PC-9 (cell line): ENCODE measurements at places on chromosomes 1 and 21. TPM values are rescaled to one million over a fixed set of nuclear protein-coding genes. Genes with fewer than 3 reads are reported as not detected.
A peak's percentile ranks its signal among the peaks of the same experiment; 100 is the strongest.

GRCh38 chr1:55363268-55363667, 148.1 kb upstream of the USP24 start:
- no peak for DNase-seq

DNA sequence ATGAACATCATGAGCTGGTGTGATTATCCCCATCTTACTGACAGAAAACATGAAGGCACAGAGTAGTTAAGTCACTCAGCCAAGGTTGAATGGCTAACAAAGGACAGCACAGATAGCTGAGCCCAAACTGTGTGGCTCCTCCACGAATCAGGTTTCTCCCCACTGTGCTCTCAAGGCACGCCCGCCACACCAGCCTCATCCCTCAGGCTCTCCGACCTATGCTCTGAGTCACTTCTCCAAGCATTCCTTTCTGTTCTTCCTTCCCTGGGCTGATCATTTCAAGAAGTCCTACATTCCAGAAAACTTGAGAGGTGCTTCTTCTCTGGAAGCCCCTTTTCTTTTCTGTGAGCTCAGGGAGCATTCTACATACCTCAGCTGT, 25.3 kb upstream of the SDC3 start:
- DNase-seq, result no peak

DNA sequence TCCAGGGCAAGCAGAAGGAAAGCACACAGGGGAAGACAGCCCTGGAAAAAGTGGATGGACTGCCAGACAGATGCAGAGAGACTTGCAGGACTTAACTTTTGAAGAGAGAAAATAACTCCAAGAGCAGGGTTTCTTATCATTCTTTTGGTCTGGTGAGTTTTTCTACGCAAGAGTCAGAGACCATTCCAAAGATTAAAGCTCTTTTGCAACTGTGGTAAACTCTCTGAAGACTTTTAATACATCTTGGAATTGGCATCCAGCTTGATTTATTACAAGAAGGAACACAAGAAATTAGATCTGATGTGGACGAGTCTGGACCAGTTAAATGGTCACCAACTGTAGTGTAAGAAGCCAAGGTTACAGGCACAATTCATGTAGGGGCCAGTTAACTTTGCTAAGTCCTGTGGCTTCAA, 153.4 kb downstream of the SIPA1L2 start:
- no peak for DNase-seq

GRCh38 chr1:43414634-43415223, 25.0 kb downstream of the SZT2 start:
- DNase-seq, result peak; percentile 65

- DNase-seq, result no peak
Observed at GRCh38 chr1:225613006-225613405, 39.9 kb downstream of the ENAH start.

DNA sequence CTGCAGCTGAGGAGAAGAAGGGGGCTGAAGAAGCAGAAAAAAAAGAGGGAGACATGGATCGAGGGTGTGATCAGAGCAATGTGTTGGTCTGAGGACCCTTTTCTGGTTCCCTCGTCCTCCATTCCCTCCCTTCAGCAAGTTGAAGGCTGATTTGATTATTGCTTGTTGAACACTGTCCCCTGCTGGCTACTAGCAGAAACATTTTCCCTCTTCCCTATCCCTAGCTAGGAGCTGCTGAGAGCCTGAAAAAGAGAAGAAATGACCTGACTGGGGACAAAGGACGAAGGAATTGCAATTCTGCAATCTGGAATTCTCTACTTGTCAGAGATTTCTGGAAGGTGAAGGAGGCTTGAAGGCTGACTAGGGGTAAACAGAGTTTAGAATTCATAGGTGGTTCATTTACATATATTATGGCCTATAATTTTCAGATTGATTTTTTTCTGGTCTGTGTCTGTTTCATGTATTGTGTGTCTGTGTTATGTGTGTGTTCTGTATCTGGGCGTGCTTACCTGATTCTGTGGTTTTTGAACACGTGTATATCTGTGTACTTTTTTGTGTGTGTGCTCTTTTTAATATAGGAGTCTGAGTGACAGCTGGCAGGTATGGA, 9.8 kb downstream of the NHLH1 start:
- peak; percentile 20 for DNase-seq

Gene UTS2
- total RNA-seq, result 12.8 and 23.8 TPM in 2 replicates

Gene TNFRSF8
- total RNA-seq, result not detected in 2 replicates
